CD4-positive, alpha-beta T cell treated with Interleukin-17A for 4 hours (primary cell): ENCODE measurements at places on chromosomes 3 and 15.

DNA sequence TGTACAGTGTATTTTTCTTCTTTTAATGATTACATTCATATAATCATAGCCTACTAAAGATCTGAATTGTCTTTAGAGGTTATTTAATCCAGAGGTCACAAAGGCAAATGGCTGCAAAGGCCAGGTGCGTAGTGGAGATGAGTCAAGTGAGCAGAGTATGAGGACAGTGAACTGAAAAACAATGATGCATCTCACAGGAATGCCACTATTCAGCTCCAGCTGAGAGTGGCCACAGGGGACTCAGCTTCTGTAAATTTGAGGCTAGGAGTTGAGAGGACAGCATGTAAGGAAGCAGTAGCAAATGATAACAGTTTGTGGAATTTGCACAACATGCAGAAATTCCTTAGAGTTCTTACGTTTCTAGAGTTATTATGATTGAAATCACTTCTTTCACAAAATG is 50.4 kb downstream of the COL6A5 start:
- DNase-seq: no peak

DNA sequence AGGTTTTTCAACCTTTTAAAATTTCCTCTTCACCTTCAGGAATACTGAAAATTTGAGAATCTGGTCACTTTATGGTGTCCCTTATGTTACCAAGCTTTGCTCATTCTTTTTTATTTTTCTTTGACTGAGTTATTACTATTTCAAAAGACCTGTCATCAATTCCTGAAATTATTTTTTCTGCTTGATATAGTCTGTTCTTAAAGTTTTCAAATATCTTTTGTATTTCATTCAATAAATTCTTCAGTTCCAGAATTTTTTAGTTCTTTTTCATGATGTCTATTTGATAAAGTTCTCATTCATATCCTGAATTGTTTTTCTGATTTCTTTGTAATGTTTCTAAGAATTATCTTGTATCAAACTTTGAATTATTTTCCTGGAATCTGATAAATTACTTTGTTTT is 63.9 kb downstream of the UQCC5 start:
- no peak for DNase-seq

DNA sequence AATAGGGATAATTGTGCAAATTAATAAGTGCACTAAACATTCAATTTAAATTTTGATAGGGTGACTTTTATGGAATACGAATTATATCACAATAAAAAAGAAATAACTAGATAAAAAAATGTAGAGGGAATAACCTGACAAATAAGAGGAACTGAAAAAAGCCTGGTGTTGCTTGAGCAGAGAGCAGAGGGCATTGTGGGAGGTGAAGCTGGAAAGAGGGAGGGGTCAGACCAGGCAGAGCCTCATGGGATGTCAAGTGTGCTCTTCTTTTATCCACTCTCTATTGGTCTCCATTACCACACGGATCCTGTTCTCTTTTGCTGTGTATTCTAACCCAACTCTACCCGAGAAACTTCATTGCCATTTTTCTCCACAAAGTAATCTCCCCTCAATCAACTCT is 264.0 kb upstream of the CRBN start:
- no peak for DNase-seq

DNA sequence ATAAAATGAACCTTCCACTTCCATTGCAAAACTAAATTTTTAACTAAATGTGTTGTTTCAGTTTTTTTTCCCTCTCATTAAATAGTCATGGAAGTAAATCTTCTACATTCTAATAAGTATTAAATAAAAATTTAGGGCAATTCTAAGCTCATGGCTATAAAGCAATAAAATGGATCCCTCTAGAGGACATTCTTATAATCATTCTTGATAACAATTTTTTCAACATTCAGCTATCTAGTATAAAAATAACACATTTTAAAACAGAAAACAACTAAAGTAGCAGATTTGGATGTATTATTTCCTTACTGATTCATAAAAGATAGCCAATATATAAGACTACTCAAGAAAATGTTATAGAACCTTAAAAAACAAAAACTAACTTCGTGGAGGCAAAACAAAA is 393.1 kb downstream of the PLOD2 start:
- no peak for DNase-seq

DNA sequence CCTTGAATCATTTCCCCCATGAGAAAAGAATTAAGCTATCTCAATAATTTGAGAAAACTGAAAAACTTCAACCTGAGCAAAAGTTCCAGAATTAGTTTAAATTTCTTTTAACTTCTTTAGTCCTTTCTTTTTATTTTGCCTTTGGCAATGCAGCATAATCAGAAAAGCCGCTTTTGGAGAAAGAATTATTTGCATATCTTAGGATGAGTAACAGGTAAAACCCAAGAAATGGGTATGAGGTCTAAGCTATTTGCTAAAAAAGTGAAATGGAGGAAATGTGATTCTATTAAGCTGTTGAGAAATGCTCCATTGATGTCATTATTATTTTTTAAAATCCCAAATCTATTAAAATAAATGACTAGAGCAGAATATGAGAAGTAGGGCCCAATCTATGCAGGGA is 1238.3 kb upstream of the GBE1 start:
- DNase-seq: no peak

- DNase-seq: no peak
These were observed 360.1 kb downstream of the CNTN4 start for GRCh38 chr3:2458816-2459215.

- DNase-seq: no peak
These were observed 138.5 kb downstream of the GABRB3 start for GRCh38 chr15:26634319-26634718.

DNA sequence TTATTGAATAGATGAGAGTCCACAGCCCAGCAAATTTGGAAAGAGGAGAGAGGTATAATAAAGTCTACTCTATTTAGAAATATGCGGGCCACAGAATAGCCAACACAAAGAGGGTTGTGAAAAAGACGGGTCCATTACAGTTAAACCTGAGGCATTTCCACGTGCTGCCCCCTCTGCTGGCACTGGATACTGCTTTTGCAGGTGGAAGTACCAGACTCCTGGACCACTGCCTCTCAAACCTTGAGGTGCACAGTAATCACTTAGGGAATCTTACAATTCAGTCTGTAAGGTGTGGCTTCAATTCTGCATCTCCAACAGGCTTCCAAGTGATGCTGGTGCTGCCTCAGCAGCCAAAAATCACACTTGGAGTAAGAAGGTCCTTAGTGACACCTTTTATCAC is 3.0 kb upstream of the TFDP2 start:
- DNase-seq: peak; percentile 12

DNA sequence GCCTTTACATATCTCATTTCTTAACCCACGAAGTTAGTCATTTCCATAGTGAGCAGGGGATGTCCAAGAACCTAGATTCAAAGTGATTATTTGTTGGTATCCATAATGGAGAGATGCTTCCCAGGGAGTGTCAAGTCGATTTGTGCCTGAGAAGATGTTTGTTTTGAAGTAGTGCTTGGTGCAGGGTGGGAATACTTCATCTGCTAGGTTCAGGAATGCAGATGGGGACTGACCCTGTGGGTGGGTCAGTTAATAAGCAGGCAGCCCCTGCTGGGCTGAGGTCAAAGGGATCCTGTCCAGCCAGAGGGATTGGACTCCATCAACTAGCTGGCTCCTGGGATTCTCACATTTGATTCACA is 44.1 kb upstream of the VILL start:
- DNase-seq: no peak

- DNase-seq: no peak
These were observed at the start of gene ITGA11 for GRCh38 chr15:68431792-68432401. Gene ITGA11, minus strand, starts transcription at chr15:68432163. Its CDS starts 97 bp downstream, at chr15:68432066.

- no peak for DNase-seq
These were observed 113.7 kb upstream of the NSMCE3 start for GRCh38 chr15:29383367-29383766.

DNA sequence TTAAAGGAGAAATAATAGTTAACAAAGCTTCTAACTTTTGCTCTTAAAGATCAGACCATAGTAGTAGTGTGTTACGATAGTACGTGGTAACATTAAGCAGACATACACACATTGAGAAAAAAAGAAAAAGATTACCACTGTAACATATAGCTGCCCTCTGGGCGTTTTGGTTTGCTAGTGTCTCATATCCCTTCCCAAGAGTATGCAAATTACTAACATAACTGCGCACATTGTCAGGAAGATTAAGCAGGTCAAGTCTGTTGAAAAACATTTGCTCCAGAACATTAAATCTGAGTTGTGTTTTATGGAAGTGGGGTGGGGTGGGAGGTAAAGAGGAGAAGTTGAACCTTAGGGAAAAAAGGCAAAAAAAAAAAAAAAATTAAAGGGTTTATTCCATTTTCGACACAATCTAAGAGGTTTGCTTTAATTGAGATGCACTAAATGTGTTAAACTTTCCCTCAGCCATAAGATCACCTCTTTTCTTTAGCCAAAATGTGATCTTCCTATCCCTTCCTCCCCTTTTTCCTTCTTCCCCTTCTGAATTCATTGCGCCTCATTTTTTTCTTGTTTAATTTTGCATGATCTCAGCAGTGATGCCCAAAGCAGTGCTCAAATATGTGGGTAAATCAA is 1.5 kb upstream of the LRIG1 start:
- no peak for DNase-seq

- no peak for DNase-seq
These were observed 43.7 kb downstream of the BTD start for GRCh38 chr3:15645246-15645645.

DNA sequence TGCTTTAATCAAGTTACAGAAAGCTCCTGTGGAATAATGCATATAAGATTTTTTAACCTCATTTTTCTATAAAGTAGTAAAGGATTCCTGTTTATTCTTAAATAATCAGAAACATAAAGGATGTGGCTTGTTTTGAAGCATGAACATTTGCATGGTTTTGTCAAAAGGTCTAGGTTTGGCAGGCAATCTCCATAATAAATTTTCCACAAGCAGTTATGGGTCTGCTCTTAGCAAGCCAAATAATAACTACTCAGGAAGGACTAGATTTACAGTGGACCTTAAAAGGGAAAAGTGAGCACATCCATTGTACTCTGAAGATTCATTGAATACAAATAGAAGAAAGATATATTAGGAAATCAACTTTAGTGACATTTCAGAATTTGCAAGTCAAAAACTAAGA is 407.3 kb upstream of the CBLB start:
- no peak for DNase-seq

GRCh38 chr3:62768896-62769295 is 106.3 kb downstream of the CADPS start:
- DNase-seq: no peak

DNA sequence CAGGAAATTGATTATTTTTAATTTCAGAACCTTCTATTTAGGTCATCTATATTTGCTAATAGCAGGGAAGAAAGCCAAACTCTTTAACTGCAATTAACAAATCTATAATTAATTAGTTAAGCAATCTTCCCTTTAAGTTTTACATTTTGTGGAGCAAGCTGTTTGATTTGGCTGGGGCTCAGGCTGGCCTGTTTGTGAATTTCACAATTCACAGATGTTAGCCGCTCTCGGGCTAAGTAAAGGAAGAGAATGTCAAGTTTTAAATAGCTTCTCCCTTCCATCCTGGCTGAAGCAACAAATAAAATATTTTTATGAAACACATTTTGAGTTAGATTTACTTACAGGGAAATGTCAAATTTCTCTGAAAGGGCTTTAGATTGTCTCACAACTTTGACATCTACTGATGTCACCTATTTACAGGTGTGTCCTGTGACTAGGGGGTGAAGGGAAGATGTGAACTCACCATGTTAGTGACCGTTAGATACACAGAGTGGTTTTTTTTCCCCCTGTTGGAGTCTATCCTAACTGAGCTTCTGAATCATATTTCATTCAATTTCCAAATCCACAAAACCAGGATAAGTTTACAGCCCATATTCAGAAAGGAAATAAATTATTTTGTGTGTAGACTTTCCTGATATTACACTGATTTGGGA is 1.3 kb upstream of the TP63 start:
- DNase-seq: no peak

GRCh38 chr3:183488343-183488742 is 59.9 kb upstream of the MCF2L2 start:
- no peak for DNase-seq

DNA sequence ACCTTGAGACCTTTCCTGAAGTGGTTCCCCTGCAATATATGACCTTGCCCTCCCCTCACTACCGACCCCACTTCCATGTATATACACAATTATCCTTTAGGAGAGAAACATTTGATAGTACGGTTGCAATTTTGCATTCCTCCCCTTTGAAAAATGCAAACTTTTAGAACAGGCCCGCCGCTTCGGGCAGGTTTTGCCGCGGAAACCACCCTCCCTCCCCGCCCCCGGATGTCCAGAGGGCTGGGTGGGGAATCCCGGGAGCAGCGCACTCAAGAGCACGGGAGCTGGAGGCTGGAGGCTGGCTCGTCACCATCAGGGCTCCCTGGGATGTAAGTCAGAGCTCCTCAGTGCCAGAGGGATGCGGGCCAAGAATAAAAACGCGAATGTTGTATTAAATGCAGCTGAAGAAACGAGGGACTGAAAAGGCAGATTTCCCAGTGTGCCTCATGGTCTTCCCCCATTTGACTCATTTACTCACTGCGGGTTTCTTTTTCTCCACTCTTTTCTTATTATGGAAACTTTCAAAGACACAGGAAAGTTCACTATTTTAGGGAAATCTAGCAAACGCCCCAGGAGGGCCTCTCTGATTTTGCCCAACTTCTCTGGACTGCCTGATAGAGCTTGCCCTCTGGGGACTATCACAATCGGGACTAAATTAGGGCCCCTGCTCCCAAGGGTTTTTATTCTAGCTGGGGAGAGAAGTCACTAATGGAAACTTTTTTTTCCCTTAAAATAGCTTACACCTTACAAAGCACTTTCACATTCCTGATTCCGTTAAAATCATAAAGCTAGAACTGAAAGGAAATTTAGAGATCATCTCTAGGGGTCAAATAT is 2.9 kb upstream of the USP3 start:
- DNase-seq: peak; percentile 50

- DNase-seq: no peak
These were observed 377.1 kb downstream of the VPS13C start for GRCh38 chr15:61682891-61683735.

- DNase-seq: no peak
These were observed 617.5 kb upstream of the CCDC54 start for GRCh38 chr3:106759731-106760130.

GRCh38 chr3:13347390-13347950 is 72.7 kb downstream of the NUP210 start:
- peak; percentile 15 for DNase-seq

- no peak for DNase-seq
These were observed 24.2 kb downstream of the MASP1 start for GRCh38 chr3:187267306-187267705.

GRCh38 chr15:48565560-48566482 is 79.7 kb downstream of the FBN1 start:
- no peak for DNase-seq

DNA sequence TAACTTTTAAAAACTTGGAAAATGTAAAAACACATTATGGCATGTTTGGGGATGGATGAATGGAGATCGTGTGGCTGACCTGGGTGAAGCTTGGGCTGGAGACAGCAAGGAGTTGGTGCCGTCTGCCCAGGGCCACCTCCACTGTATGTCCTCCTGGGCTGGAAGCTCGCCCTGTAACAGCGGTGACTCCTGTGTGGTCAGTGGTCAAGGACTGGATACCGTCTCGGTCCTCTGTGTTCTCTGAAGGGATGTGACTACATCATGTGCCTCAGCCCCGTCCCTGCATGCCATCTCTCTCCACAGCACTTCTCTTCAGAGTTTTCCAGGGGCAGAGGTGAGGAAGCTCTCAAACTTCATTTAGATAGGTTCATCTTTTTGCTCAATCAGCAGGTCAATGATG is 9.5 kb downstream of the LIMD1 start:
- no peak for DNase-seq
